Naive thymus-derived CD8-positive, alpha-beta T cell (primary cell): ENCODE measurements at places on chromosomes 11 and 22. TPM values are rescaled to one million over a fixed set of nuclear protein-coding genes. Genes with fewer than 3 reads are reported as not detected.

DNA sequence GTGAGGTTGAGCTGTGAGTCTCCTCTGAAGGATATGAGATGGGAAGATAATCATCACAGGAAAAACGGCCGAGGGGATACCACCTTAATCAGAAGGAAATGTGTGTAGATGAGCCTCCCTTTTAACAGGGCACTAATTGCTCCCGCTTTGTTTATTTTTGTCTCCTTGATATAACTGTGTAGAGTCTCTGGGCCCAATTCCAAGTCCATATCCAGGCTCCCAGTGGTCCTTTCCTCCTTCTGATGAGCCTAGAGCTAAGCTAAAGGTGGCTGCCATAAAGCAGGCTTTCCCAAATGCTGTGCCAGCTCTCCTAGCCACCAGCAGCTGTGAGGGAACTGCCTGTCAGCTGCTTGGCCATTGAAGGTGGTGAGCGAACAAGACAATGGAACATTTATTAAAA is 17.1 kb upstream of the CCDC90B start:
- no peak for DNase-seq

DNA sequence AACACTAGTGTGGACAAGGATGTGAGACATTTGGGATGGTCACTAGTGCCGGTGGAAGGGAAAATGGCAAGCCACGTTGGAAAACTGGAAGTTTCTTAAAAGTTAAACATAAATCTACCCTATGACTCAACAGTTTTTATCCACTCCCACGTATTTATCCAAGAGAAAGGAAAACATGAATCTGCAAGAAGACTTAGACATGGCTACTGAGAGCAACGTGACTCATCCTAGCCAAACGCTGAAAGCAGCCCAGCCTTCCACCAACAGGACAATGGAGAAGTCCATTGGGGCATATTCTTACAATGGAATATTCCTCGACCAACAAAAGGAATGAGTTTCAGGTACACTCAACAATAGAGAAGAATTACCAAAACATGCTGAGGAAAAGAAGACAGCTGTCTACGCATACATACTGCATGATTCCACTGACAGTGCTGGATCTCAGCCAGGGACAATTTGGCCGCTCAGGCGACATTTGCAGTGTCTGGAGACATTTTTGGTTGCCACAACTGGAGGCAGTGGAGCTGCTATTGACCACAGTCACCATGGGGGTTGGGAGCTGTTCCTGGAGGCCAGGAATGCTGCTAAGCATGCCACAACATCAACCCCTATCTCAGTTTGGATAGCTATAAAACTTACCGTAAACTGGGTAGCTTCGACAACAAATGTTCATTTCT is 21.2 kb downstream of the SYT13 start:
- DNase-seq = no peak

GRCh38 chr11:832529-833113 is at the start of gene CD151:
Gene CD151 (plus strand): TSS chr11:832952. CDS start chr11:836070, 3,118 bp downstream.
- no peak for DNase-seq

- no peak for DNase-seq
Measured at GRCh38 chr11:127493330-127494022, 492.9 kb upstream of the KIRREL3 start.

GRCh38 chr11:104164028-104164520 is at the start of gene PDGFD:
Gene PDGFD (minus strand): TSS chr11:104164147.
- DNase-seq = no peak

DNA sequence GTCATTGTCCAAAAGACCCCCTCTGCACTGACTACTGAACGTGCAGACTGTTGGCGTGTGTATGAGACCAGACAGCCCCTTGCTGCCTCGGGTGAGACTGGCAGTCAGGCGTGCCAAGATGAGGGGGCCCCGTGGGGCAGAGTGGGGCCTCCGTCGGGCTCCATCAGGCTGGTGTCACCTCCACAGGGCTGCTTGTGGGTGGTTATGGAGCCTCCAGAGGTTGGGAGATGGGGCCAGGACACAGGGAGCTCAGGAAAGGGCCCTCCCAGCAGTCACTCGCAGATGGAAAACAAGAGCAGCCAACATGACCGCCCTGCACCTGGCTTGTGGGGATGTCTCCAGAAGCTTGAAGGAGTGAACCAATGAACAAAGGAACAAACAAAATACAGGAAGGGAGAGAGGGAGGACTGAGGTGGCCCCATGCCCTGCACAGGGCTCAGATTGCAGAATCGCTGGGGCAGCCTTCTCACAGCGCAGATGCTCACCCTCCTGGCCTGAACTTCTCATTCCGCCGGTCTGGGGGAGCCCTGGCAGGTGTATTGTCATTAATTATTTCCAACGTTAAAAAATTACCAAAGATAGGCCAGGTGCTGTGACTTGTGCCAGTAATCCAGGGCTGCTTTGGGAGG is 5.5 kb upstream of the PHLDA2 start:
- DNase-seq = no peak

DNA sequence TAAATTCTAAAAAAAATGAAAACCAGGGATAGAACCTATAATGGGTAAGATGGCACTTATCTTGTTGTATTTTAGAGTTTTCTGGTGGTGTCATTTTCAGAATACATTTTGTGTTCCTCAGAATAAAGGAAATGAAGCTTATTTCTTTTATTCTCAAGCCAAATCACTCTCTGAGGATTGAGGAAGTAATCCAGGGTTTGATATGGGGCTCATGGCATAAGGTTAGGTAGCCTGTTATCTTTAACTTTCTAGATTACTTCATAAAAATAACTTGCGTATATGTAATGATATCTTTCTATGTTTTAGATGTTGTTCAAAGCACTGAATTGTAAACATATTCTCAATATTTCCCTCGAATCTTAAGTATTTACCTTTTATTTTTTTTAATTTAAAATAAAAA is 33.5 kb downstream of the PDE3B start:
- DNase-seq = no peak

DNA sequence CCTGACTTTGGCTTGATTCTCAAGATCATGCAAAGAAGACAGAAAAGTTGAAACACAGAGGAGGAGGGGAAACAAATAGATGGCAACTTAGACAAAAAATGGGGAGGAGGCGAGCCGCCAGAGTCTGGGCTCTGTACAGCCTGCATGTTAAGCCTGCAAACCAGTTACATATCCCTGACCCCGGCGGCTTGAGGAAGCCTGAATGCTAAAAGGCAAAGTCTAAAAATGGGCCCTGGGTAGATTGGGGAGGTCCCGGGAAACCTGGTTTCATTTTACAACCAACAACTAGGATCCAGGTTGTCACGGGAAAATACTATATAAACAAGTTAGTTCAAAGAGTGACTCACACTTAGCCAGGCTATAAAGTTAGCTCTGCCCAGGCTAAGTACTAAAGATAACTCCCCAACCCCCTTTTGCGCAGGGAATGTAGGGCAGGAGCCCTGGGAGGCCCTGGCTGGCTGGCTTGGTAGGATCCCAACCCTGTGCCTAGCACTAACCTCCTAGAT is 18.8 kb upstream of the ZBTB16 start:
- no peak for DNase-seq

DNA sequence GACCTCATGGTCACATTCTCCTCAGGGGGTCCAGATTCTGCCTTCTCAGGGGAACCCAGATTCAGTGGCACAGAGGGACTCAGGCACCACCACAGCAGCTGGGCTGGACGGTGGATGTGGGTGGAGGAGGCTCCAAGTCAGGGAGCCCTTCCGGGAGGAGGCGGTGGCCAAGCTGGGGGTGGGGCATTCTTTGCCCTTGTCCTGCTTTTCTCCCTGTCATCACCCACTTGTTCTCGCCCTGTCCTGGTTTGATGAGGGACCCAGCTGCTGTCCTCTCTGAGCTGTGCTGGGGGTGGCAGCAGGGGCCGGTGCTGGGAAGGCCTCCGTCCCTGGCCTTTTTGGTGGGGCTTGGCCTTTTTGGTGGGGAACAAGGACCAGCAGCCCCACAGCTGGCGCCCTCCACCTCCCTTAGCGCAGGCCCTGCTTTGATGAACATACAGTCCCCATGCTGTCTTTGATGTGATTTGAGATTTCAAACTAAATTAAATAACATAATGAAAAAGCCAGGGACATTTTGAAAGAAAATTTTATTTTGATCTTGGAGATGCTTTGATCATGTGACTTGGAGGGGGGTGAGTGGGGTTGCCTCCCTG is 1168.2 kb downstream of the BRD1 start:
- DNase-seq = no peak

DNA sequence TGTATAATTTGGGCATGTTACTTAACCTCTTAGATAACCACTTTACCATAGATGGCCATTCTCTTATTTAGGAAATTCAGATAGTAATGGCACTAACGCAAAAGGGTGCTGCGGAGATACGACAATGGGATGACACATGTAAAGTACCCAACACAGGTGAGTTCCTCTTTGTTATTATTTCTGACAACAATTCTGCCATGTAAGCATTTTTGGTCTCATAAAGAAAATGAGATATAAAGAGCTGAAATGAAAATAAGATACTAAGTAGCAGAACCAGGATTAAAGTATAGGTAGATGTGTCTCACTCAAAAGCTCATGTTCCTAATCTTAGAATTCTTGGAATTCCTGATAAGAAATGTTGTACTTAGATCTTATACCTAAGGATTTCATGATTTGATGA is 260.2 kb upstream of the CCDC90B start:
- DNase-seq = no peak

DNA sequence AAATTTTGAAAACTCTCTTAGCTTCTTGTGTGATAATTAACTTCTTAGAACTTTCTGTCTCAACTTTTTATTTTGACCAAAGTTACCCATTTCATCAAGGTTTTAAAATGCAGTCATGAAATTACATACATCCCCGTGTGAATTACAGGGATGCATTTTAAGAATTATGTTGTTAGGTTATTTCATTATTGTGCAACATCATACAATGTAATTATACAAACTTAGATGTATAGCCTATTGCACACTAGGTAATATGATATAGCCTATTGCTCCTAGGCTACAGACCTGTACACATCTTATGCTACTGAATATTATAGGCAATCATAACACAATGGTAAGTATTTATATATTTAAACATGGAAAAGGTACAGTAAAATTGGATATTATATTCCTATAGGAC is 228.1 kb upstream of the C11orf87 start:
- DNase-seq = no peak

- no peak for DNase-seq
Measured at GRCh38 chr22:29541845-29542244, 11.7 kb downstream of the THOC5 start.

GRCh38 chr11:61198361-61198760 is 5.0 kb upstream of the PGA3 start:
- no peak for DNase-seq

- DNase-seq = no peak
Measured at GRCh38 chr11:117219455-117219854, 12.4 kb downstream of the PCSK7 start.

DNA sequence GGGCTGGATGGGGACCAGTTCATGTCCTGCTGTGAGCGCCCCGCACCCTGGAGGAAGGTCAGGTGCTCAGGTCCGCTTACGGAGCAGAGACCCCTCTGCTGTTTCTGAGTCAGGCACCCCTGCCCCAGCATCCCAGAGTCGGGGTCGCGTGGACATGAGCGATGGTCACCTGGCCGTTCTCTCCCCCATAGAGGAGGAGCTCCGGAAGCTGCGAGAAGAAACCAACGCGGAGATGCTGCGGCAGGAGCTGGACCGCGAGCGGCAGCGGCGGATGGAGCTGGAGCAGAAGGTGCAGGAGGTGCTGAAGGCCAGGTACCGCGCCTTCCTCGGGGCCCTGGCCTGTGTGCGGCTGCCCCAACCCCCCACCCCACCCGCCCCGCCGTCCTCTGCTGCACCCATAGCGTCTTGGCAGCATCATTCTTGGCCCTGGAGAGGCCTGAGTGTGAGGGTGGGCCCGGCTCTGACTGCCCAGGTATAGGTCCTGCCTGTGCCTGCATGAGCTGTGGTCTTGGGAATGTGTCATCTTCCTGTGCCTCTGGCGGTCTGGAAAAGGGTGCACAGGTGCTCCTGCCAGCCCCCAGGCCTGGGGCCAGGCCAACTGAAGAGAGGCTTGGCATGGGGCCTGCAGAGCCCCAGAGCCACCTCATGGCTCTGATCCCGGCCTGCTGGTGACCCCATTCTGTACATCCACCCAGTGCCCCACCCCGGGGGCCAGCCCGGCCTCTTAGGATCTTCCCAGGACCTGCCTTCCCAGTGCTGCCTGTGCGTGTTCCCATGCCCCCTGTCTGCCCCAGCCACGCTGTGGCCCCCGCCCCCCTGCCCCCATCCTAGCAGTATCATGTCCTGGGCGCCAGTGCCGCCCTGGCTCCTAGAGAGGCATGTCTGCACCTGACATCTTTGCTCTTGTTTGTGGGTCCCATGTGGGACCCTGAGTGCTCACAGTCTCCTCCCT is 38.1 kb downstream of the GRAMD4 start:
- no peak for DNase-seq

- peak; percentile 48 for DNase-seq
Measured at GRCh38 chr22:20549232-20549841, 41.9 kb downstream of the MED15 start.

GRCh38 chr11:69635804-69636511 is 5.0 kb upstream of the CCND1 start:
- DNase-seq = no peak

DNA sequence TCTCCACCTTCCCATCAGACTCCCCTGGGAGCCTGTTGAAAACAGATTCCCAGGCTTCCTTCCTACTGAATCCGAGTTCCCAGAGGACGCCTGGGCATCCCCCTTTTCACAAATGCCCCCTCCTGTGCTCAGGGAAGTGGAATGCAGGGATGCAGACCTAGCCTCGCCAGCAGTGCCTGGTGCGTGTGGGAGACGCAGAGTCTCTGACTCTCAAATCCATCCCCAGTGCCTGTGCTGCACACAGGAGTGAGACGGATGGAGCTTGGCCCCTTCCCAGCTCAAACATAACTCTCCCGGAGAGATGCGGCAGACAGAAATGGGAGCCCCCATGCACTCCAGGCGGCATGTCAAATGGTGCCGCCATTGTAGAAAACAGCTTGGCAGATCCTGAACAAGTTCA is 62.6 kb downstream of the CTTN start:
- DNase-seq = no peak

- no peak for DNase-seq
Measured at GRCh38 chr11:119166368-119167076, 2.0 kb upstream of the NLRX1 start.

- no peak for DNase-seq
Measured at GRCh38 chr11:66743271-66743968, 14.4 kb upstream of the SPTBN2 start.

- no peak for DNase-seq
Measured at GRCh38 chr11:73795925-73796632, 8.4 kb downstream of the MRPL48 start.

SORL1 gene
- polyA plus RNA-seq = 230 TPM

OR51B5 gene
- polyA plus RNA-seq = not detected

NPTXR gene
- 0.73 TPM for polyA plus RNA-seq

POU2AF1 gene
- 0.12 TPM for polyA plus RNA-seq

GNAZ gene
- polyA plus RNA-seq = not detected

RBFOX2 gene
- polyA plus RNA-seq = 0.15 TPM

SERPING1 gene
- not detected for polyA plus RNA-seq
